Stimulated activated memory B cell treated with anti-CD40 and anti-IgM and Interleukin-4, amounts not matched to agents 10 μg/mL and 1 μg/mL and 100 μg/mL, for 72 hours (primary cell): ENCODE measurements at places on chromosomes 6 and 20.

- ATAC-seq = peak; percentile 34
Observed at GRCh38 chr6:158758941-158759479, 60.2 kb downstream of the EZR start.

- ATAC-seq = no peak
Observed at GRCh38 chr6:16273256-16273655, 34.9 kb downstream of the GMPR start.

- no peak for ATAC-seq
Observed at GRCh38 chr6:39808964-39809363, 16.8 kb downstream of the DAAM2 start.

GRCh38 chr6:53011979-53012378 is 16.9 kb upstream of the GSTA4 start:
- ATAC-seq = no peak

- no peak for ATAC-seq
Observed at GRCh38 chr6:100203400-100203799, 209.4 kb upstream of the MCHR2 start.

DNA sequence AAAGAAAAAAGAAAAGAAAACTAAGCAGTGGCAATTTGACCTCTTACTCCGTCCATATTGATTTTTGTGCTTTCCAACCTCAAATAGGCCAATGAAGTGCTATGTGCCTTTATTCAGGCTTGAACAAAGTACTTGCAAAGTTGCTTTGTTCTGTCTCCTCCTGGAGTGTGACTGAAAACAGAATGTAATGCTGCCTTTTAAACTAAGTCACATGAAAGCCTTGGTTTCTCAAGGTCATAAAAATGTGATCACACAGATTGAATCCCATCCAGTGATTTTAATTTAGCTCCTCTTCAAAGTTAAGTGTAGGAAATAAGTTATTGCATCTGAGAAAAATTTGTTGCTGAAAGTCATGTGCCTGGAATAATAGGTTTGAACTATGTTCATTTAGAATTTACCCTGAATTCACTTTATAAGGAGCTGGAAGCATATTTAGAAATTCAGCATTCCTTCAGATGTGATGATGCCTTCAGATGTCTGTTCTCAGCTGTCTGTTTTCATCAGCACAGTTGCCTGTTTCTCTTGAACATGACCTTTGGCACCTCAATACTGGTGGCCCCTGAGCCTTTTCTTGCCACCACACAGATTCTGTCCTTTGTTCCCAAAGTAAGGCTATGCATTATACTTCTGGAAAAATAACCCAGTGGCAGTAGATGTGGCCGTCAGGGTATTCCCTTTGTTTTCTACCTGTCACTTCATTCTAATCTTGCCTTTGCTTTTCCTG is 48.8 kb downstream of the KIZ start:
- ATAC-seq = no peak

DNA sequence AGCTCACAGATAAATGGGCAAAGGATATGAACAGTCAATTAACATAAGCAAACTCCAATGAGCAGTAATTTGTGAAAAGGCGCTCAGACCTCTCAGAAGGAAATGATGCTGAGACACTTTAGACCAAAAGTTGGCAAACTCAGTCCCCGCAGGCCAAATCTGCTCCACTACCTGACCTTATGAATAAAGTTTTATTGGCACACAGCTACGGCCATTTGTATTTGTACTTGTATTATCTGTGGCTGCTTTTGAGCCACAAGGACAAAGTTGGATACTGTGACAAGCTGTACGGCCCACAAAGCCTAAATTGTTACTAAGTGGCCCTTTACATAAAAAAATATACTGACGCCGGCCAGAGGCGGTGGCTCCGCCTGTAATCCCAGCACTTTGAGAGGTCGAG is 167.0 kb downstream of the PREX1 start:
- no peak for ATAC-seq

DNA sequence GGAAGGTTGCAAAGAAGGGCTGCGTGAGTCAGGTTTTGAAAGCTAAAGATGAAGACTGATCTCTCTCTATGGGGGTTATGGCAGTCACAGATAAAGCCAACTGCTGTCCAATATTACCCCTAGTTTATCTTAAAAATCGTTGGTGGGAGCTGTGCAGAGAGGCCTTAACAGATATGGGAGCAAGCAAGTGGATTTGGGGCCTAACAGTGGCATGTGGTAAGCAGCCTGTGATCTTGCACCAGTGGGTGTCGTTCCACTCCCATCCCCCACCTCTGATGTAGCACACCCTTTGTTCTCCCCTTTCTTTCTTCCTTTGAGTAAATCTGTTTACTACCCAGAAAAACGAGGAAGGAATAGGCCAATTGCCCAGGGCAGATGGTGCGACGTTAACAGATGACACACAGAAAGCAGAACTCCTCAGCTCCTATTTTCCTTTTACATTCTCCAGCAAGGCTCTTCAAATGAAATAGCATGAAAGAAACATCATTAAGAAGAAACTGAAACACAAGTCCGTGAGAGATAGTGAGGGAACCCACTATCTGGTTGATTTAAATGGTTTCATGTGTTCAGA is 274.1 kb upstream of the CITED2 start:
- no peak for ATAC-seq

GRCh38 chr6:111982681-111983080 is 71.2 kb upstream of the CCN6 start:
- ATAC-seq = no peak

GRCh38 chr20:10595985-10596384 is 77.8 kb downstream of the JAG1 start:
- ATAC-seq = no peak

GRCh38 chr20:56750430-56750829 is 121.3 kb downstream of the TFAP2C start:
- ATAC-seq = no peak

DNA sequence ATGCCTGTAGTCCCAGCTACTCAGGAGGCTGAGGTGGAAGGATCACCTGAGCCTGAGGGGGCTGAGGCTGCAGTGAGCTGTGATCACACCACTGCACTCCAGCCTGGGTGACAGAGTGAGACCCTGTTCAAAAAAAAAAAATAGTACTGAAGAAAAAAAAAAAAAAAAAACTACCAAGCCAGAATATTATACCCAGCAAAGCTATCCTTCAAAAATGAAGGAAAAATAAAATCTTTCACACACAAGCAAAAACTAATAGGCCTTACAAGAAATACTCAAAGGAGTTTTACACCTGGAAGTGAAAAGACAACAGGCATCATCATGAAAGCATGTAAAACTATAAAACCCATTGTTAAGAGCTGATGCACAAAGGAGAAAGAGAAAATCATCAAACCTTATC is 37.5 kb upstream of the SRSF6 start:
- no peak for ATAC-seq

DNA sequence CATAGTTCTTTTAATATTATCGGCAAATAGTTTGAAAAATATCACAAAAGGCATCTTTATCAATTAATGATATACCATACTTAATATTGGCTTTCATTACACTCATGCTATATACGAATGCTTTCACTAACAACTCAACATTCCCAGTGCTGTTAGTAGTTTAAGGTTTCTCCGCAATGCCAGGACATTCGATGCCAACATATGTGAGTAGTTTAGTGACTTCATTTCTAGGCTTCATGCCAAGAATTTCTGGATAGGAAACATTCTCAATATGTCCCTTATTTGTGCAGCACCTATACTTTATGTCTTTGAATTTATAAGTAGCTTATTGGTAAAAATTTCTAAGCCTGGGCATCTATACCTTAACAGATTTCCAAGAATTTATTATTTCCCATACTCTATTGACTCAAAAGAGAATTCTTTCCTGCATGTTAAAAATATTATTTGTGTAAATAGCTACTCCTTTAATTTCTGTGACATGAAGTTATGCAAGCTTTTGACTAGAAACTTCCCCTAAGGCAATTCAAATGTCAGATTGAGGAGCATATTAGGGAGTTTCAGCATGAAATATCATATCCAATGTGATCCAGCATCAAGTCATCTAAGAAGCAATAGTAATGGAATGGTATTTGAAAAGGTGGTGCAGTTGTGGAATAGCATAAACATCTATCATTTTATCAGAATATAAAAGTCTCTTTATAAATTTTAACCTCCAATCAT is 236.0 kb upstream of the STXBP5 start:
- ATAC-seq = no peak

DNA sequence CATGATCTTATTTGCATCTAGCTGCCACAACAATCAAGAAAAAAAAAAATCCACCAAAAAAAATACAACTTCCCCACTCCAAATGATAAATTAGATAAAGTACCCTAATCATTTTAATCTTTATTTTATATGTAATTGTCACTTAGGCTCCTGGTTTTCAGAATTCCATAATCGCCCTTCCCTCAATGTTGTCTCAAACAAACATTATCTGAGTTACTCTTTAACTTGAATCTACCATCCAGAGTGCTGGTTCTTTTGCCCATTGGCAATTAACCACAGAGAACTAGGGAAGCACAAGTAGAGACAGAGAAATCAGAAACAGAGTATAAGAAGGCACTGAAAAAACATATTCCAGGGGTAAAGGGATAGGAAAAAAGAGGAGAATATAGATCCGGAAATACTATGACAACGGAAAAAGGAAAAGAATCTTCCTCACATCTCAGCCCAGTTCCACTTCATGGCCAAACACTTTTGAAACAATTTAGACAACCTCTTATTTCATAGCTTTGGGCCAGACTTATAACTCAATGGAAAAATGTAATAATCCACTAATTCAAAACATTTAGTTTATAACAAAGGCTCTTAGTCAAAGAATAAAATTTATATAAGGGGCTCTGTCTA is 861 bp upstream of the NHSL1 start:
- no peak for ATAC-seq

- ATAC-seq = no peak
Observed at GRCh38 chr6:22884456-22884855, 315.1 kb downstream of the HDGFL1 start.

DNA sequence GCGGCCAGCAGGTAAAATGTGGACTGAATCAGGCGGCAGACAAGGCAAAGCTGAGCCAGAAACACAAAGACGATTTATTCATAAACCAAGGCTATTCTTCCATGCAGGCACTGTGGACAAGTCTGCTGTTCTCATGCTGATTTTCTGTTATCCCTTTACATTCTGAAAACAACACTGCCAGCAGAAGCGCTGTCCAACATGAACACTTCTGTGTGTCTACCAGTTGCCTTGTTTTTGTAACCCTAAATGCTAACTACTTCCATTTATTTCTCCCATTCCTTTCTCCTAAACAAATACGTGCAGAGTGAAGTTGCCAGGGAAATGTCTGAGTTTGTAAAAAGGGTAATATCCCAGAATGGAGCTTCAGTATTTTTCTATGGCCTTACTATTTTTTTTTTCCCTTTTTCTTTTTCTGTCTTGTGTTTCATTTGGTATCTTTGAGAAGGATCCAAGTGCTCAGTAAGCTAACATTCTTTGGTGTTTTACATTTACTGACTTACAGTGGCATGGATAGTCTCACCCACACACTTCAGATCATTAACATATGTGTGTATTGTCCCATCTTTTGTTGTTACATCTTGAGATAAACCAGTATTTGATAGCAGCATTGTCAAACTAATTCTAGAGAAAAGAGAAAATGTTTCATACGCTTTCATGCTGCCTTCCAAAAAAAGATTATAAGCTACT is 1308.9 kb upstream of the MAP3K7 start:
- no peak for ATAC-seq

DNA sequence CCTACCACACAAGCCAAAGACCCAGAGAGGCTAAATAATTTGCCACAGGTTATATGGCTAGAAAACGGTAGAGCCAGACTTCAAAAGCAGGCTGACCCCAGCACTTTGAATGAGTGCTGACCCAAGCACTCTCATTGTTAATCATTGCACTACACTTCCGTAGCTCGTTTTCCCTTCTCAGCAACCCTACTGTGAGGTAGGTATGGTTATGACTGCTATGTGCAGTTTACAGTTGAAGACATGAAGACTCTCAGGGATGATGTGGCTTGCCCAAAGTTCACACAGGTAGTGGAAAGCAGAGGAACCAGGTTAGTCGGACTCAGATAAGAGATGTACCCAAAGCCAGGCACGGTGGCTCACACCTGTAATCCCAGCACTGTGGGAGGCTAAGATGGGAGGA is 33.5 kb upstream of the RIMS4 start:
- ATAC-seq = no peak

GRCh38 chr20:8627340-8628004 is 441.4 kb upstream of the PLCB4 start:
- ATAC-seq = no peak

DNA sequence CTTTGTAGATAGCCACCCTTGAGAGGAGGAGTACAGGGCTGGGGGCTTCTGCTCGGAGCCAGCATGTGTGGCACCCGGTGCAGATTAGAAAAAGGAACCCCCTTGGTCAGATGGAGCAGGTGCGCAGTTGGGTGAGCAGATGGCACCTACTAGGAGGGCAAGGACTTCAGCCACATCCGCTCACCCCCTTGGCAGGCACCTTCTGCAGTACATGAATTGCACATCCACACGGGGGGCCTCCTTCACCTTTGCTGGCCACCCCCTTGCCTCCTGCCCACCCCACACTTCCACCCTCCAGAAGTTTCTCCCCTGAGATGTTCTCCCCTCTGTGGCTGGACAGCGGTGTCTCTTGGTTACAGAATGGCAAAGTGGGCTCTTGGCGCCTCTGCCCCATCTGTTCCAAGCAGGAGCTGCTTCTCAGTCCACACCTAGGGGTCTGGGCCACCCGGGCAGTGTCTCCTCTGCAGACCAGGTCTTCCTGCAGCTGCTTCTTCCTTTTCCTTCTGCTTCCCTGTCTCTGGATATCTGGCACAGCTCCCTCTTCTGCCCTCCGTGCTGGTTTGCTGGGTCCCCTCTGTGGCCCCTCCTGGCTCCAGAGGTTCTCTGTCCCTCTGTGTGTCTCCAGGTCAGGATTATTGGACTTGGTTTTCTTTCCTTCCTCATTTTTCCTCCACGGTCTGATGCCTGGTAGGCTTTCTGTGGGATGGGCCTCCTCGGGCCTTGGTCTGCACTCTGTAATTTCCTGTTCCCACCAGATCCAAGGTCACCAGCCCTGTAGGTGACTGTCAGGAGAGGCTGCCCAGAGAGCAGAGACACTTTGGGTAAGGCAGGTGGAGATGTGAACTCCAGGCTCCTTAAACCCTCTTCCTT is 4.1 kb downstream of the MDFI start:
- no peak for ATAC-seq

DNA sequence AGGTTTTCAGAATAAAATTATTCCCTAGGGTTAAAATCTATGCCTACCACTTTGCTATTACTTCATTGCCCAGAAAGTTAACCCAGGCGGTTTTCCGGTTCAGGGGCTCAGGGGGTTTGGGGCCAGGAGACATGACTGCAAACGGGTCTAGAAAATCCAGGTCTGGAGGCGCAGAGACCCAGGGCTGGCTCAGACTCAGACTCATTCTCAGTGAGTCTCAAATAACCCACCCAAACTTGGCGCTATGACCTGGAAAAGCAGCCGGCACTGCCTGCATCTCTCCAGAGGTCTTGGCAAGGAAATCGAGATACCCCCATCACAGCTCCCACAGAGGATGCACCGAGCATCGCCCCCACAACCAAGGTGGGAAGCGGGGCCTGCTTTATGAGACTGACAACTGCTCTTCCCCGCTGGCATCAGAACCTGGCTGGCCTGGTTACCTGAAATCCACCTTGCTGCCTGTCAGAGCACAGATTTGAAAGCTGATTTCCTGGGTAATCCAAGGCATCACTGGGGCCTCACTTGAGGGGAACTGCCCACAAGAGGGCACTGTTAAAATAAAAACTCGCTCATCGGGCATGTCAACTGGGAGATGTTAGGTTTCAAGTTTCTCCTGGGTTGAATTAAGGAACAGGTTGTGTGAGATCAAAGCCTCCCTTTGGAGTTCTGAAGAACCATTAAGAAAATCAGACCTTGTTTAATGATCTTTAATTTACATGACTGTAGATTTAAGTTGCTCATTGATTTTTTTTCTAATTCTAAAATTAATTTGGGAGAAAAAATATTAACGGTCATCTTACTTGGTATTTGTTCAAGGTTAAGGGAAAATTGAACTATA is 55.1 kb downstream of the KIF16B start:
- ATAC-seq = no peak
